NCI-H345 (cell line): ENCODE measurements at places on chromosomes 12 and 14.

DNA sequence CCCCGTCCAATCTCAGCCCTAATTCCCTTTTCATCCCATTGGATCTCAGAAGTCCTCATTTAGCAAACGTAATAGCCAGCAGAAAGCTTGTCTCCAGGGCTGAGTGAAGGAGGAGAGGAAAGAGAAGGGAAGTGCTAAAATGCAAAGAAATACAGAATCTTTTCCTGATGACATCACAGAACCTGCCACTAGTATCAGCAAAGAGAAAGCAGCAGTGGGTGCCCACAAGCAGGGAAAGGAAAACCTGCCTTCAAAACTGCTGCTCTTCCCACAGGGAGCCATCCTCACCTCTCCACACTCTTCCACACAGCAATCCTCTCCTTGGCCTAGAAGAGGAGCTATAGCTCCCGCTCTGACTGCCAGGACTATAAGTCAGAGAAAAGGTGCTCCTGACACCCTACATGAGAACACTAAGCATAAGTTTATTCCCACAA lies 11.3 kb downstream of the MED13L start:
- no peak for DNase-seq

GRCh38 chr12:78220811-78221210 lies 390.1 kb downstream of the NAV3 start:
- no peak for DNase-seq

DNA sequence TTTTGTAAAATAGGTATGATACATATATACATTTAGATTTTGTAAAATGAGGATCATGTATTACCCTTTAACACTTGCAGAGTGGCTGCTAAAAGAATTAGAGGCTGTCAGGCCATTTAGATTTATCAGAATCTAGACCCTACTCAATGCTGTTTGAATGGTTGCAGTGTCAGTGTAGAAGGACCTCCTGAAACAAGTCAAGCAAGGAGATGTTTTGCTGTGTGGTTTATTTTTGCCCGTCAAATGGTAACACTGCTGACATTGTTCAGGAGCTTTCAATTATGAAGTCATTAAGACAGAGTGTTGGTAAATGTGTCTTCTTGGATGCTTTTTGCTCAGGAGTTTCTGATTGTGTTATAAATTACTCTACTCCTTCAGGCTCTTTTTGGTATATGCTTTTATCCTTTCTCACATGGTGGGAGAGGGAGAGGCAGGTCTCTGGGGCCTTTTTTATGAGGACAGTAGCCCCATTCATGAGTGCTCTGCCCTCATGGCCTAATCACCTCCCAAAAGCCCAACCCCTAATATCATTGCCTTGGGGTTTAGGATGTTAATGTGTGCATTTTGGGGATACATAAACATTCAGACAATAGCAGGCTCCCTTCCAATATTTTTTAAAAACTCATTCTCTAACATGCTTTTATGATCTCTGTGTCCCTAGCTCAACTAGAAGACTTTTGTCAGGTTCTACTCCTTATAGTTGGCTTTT lies 16.5 kb downstream of the EID3 start:
- DNase-seq: no peak

- DNase-seq: no peak
Observed at GRCh38 chr12:29732191-29732590, 51.6 kb downstream of the TMTC1 start.

- no peak for DNase-seq
Observed at GRCh38 chr14:54919330-54919729, 16.7 kb upstream of the GCH1 start.

DNA sequence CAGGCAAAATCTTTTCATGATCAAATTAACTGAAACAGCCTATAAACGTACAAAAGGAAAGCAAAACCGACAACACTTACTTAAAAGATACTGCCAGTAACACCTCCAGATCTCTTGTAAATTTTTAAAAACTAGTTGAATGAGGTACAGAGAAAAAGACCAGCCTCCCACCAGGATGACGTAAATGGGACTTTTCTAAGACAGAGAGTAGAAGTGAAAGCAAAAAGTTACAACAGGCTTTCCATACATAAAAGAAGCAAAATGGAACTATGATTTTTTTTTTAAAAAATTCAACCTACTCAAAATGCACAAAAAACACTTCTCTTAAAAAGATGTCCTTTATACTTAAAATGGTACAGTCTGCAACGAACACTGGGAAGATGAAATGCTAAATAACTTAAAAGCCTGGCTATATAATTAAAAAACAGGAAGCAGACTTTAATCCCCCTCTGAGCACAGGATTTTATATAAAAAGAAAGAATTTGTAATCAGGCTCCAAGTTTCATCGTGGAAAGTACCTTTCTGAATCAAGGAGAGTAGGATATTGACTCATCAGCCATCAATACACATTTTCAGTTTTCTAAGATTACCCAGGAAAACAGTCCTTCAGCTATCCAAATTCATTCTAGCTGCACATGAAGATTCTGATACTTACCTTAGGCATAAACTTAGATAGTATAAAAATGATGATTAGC lies 14.2 kb upstream of the MYO1A start:
- DNase-seq: no peak

GRCh38 chr14:76564471-76565422 lies 188.8 kb downstream of the ESRRB start:
- DNase-seq: no peak

DNA sequence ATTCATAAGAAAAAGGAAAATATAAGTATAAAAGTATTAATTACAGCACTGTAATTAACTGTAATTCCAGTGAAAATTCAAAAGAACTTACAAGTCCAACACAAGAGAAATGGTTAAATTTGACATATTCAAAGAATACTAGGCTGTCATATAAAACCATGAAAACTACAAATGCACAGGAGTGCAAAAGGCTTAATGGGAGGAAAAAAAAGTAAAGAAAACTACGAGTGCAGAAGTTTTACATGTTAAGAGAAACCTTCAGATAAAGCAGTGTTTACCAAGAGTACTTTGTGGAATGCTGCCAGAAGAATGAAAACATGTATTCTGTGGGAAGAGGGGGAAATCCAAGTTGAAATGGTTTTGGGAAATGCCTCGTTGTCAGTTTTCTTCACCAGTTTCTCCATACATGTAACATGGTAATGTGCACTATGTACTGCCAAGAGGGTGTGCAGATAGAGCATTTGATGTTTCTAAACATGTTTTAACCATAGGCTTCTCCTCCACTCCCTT lies 9.1 kb downstream of the HEATR5A start:
- no peak for DNase-seq

DNA sequence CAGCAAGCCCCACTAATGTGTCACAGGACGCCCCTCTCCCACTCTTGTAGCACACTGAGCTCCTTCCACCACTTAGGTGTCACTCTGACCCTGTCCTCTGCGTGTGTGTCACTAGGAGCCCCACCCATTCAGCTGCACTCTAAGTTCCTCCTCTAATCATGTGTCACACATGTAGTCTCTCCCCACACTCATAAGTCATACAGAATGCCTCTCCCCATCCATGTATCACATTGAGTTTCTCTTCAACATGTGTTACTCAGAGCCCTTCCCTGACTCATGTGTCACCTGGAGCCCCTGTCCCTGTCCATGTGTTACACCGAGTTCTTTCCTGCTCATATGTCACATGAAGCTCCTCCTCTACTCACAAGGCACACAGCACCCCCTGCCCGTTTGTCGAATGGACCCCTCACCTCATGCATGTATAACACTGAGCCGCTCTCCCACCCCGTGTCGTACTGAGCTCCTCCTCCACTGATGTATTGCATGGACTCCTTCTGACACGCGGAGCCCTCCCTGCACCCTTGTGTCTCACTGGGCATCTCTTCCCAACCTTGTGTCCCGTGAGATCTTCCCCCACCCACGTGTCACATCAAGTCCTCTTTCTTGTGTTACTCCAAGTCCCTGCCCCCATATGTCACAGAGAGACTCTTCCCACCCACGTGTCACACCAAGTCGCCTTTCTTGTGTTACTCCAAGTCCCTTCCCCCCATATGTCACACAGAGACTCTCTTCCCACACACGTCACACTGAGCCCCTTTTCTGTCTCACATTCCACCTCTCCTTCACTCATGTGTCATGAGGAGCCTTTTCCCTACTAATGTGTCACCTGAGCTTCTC lies 31.0 kb downstream of the RTL1 start:
- DNase-seq: no peak

DNA sequence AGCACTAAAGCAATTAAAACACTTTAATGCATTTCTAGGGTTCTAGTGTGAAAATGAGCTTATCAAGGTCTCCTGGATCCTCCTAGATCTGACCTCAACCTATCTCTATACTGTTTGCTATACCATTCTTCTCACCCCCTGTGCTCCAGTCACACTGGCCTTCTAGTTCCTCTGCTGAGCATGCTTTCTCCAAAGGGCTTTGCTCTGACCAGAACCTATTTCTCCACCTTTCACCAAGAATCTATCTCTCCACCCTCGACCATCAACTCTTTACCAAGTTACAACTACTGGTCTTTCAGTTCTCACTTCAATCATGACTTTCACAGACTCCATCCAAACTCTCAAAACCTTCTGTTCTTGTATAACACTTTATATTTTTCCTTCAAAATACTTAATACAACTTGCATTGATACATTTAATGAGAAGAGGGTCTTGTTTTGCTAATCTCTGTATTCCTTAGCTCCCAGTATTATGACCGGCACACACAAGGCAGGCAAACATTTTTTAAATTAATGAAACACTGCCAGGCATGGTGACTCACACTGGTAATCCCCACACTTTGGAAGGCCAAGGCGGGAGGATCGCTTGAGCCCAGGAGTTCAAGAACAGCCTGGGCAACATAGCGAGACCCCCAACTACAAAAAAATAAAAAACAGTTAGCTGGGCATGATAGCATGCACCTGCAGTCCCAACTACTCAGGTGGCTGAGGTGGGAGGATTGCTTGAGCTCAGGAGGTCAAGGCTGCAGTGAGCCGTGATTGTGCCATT lies 22.8 kb downstream of the PPP1R12A start:
- DNase-seq: no peak

DNA sequence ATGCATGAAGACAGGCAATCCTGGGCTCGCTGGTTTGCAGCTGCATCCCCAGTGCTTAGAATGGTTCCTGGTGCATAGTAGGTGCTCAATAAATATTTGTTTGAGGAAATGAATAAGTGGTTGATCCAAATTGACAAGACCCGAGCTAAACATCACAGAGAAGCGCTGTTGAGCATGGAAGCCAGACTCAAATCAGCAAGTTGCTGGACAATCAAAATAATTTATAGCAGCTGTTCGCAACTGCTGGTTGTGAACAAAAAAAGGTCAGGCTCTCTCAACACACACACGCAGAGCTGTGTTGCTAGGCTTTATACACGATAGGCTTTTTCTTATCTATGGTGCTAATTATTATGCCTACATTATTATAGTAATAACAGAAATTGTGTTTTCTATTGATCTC lies 190.2 kb downstream of the TBX5 start:
- DNase-seq: no peak
